ENCODE measurements at places on chromosomes 16 and 17.

- no peak for DNase-seq
Measured at GRCh38 chr17:40538936-40539705, 26.2 kb downstream of the CCR7 start.

DNA sequence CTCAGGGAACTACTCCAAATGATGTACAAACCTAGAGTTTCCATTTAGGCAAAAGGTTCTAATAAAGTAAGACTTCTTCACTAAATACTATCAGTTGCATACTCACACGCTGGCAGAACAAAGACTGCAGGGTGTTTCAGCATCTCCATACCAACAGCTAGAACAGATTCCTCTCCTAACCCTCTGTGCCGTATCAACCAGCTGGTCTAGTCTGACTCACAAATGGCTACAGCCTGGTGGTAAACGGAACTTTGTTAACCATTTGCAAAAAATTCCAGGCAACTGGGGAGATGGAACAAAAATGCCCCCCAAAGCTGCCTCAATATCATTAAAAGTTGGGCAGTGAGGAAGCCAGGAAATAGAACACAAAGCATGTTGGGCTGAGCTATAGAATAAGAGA, 217.1 kb downstream of the GRIN2A start:
- DNase-seq = no peak

DNA sequence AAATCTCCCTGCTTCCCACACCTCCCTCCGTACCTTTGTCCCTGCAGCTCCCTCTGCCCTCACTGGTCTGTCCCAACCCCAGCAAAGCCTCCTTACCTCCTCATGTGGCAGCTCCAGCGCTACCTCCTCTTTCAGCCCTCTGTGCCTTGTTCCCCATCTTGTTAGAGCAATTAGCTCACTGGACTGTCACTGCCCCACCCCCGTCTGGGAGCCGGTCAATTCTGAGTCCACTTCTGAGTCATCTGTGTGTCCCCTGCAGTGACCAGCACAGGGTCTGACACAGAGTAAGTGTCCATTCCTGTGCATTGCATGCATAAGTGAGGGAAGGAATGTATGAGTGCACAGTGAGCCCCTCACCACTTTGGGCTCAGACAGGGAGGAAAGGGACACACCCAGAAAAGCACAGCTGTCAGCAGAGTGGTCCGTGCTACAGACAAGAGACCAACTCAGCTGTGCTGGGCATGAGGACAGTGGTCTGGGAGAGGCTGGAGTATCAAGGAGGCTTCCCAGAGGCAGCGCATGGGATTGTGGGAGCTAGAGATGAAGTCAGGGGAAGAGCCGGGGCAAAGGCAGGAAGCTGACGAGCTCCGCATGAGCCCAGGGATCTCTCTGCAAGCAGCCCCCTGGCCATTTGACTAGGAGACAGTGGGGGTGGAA, 45.9 kb downstream of the PITPNM3 start:
- DNase-seq = no peak

- no peak for DNase-seq
Measured at GRCh38 chr17:7750321-7750821, 32.8 kb downstream of the DNAH2 start.

GRCh38 chr17:68344701-68345136, 53.4 kb downstream of the ARSG start:
- no peak for DNase-seq

DNA sequence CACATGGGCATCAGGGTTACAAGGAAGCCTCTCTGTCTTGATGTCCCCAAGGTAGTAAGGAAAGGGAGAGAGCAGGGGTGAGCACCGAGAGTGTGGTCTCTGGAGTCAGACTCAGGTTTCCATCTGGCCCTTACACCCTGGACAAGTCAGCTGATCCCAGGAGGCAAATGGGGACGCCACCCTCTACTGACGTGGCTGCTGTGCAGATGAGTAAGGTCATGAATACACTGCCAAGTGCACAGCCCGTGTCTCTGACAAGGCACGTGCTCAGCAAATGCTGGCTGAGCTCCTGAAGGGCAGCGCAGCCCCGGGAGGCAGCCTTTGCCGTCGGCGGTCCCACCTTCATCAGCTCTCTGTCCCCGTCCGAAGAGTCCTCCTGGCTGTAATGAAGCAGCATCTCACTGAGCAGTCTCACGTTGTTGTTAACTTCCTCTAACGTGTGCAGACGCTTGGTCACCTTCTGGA, 19.4 kb downstream of the GGA3 start:
- DNase-seq = no peak

DNA sequence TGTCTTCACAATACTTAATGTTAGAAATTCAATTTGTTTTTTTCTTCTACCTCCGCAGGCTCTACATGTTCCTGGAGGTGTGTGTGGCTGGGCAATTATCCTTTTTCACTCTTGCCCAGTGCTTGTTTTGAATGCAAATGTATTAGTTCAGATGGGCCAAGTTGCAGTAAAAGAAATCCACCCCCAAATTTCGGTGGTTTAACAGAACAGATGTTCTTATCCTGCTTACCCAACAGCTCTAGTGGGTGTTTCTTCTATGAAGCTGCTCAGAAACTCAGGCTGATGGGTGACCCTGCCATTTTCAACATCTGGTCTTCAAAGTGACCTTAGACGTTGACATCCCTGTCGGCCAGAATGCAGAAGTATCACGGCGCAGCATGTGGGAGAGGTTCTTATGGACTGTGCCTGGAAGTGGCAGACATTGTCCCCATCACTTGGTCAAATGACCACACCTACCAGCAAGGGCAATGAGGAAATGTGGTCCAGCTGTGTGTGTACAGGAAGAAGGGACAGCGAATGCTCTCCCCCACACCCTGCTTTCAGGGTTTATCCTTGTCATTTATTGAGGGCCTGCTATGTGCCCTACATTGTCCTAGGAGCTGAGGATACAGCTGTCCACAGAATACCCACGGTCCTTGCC, 157.3 kb downstream of the CDH13 start:
- DNase-seq = no peak

DNA sequence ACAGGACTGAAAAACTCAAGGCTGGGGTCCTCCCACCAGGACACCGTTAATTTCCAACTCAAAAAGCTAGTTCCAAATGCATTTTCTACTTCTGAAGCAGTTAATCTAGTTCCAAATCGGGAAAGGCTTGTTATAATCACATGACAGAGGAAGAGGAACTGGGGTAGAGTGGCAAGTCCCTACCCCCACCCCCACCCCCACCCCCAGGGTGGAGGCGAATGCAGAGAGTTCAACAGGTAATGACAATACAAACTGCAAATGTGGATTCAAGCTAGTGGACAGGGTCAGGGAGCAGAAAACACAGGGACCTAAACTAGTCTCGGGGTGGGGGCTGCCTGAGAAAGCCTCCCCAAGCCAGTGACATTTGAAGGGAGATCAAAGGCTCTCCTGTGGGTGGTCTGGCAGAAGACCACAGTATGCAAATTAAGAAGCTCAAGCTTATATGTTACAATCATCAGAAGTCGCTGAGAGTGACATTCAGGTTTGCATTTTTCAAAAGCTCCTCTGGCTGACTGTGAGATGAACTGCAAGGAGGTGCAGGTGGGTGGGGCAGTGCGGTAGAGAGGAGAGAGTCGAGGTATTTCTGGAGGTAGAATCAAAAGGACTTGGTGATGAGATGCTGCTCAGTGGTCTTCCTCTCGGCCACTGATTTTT, 56.4 kb upstream of the SLC25A19 start:
- no peak for DNase-seq

GRCh38 chr16:3248596-3248995, 7.8 kb downstream of the MEFV start:
- no peak for DNase-seq

DNA sequence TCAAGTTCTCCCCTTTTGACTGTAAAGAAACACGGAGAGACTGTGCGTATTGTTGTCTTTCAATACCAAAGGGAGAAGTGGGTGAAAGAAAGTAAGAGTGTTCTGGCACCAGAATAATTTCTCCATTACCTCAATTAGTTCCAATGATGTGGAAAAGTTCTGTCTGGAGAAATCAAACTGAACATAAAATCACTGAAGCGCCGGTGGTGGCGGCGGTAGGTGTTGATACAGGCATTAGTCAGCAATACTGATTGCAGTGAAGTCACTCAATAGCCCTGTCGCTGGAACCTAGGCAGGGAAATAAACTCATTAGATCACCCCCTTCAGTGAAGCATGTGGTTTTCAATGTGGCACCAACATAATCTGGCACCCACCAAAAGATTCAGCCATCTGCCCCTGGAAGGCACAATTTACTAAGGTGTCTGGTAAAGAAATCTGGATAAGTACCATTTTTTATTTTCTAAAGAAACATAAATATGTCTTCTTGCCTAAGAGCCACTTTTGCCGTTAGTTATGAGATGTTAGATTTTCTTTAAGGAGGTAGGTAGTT, 274.2 kb upstream of the SOX9 start:
- DNase-seq = no peak

GRCh38 chr17:83182620-83183101, 103.3 kb downstream of the METRNL start:
- DNase-seq = no peak

DNA sequence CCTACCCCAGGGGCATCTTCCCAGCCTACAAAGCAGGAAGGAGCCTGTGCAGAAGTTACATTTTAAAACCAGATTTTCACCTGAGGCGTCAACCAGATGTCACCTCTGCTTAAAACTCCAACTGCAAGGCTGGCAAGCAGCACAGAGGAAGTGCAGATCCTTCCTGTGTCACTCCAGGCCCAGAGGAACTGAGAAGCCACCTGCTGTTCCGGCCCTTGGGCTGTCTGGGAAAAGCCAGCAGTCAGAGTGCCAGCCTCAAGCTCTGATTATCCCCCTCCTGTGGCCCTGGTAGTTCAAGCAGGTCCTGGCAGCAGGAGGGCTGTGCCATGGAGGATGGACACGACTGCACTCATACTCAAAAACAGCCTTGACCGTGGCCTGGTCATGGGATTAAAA, 10.2 kb downstream of the POLR2C start:
- DNase-seq = no peak

- peak; percentile 79 for DNase-seq
Measured at GRCh38 chr16:96935-97381, 18.9 kb downstream of the MPG start.

- DNase-seq = no peak
Measured at GRCh38 chr17:82214012-82214628, 1.5 kb upstream of the CCDC57 start.

- DNase-seq = no peak
Measured at GRCh38 chr17:50176559-50177357, 11.0 kb downstream of the SGCA start.

DNA sequence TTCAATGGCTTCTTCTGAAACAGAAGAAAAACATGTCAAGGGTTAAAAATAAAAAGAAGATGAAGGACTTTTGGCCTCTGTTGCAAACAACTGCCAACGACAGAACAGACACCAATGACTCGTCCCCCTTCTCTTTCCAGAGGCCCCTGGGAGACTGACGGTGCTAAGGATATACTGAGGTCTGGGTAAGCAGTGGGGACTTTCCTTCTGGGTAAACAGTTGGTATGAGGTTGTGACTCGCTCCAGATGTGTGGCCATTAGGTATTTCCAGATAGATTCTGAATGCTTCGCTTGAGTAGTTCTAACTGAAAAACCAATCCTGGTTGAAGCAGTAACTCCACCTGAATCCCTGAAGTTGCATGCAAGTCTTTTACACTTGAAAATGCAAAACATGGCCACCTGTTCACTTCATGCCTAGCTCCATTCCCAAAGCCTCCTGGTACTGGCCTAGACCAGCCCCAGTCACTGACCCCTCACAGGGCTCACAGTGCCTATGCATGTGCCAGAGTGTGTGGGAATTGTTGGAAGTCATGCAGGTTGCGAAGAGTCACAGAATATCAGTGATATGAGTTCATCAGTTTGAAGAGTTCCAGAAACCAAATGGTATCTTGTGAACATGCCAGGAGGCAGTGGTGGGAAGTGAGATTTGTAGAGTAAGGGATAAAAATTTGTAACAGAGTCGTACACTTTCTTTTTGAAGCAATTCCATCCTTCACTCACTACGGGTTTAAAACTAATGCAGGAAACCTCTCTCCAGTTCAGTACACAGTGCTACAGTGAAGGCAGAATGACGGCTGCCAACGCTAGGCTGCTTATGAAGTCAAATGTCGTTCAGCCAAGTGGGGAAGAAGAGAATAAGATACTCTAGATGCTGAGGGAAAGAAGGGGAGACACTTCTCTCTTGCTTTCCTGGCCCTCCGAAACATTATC, 217.8 kb downstream of the ZFHX3 start:
- no peak for DNase-seq

DNA sequence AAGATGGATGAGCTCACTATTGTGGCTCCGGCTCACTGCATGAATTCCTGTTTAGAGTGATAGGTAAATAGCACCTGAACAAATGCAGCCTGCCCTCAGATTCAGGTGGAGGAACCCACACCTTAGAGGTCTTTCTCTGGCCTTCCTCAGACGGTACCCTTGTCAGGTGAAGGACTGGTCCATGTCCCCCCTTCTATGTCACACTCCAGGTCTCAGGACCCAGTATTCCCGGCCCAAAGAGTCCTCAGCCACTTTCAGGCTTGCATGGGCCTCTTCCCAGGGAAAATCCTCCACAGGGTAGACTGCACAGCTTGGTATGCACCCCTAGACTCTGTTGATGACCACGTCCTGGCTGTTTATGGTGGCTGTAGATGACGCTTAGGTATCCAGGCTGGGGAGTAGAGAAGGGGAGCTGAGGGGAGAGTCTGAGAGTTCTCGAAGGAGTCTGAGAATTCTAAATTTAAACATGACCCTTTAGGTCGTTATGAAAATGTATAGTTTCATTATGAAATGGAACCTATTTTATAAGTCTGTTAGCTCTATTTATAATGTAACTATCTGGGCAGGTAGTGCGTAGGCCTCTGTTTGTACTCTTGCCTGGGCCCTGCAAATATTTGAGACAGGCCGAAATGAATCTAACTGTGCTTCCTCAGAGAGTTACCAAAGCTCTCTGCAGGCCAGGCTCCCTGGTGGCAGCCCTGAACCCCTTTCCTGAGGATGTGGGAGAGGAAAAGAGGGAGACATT, 32.5 kb upstream of the CCR7 start:
- no peak for DNase-seq

DNA sequence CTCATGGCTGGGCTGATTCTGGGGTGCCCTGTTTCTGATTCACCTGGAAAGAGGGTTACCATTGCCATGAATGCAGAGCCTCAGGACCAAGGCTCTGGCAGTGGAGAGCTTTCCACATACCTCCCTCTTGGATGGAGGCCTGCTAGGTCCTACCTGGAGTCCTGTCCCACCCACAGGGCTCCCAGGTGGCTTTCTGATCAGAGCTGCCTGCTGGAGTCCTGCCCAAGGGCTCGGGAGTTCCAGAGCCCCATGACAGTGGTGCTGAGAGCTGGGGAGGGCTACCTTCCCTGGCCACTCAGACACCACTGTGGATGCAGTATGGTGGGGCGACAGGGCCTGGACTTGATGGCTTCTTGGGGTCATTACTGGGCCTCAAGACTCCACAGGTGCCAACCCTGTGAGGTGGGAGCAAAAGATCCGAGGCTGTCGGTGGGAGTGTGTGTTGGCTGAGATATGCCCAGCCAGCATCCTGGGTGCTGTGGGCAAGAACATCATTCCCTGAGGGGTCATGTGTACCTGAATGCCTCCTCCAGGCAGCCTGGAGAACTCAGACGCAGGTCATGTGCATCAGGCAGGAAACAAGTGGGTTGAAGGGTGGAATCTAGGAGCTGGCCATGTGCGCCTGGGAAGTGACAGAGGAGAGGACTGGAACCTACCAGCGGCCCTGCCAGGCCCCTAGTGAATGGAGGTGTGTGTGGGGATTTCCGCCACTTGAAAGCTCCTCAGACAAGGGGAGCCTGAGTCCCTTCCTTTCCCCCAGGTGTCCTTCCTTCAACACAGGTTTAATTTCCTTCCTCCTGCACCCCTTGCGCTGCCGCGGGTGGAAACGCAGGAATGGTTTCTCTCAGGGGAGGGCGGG, 2.3 kb upstream of the WNT3 start:
- DNase-seq = no peak

Measured in stimulated activated CD8-positive, alpha-beta memory T cell treated with anti-CD3 and anti-CD28 coated beads, Interleukin-15, amount 100 ng/mL, for 1 hour (primary cell).